Stomach (tissue), 19 donors: ENCODE measurements at places on chromosomes 1 and 21. TPM values are rescaled to one million over a fixed set of nuclear protein-coding genes. Genes with fewer than 3 reads are reported as not detected.
A peak's percentile ranks its signal among the peaks of the same experiment; 100 is the strongest.

Gene KRTAP10-6
- total RNA-seq, result not detected

Gene IL20
- total RNA-seq, result not detected

Gene SPATA17
- total RNA-seq, result not detected

Gene TRIM58
- total RNA-seq, result not detected

Gene RGSL1
- not detected for total RNA-seq

Gene MPL
- total RNA-seq, result not detected

Gene OR14K1
- total RNA-seq, result not detected

Gene CRABP2
- total RNA-seq, result not detected

Gene FCER1G
- total RNA-seq, result 27.0 TPM

Gene AGBL4
- total RNA-seq, result not detected

Gene LCK
- total RNA-seq, result 1.8 TPM

Gene GPATCH3
- total RNA-seq, result 8.4 TPM

Gene ANKRD45
- not detected for total RNA-seq

Gene LIN28A
- not detected for total RNA-seq

Gene CLDN17
- not detected for total RNA-seq

- DNase-seq, result peak; percentile 44
Measured at GRCh38 chr1:246579818-246580217, 13.6 kb downstream of the CNST start.

GRCh38 chr1:53572065-53572814 lies 113.0 kb downstream of the DMRTB1 start:
- DNase-seq, result no peak

GRCh38 chr1:246091477-246091876 lies 415.6 kb downstream of the SMYD3 start:
- no peak for DNase-seq

GRCh38 chr1:51282605-51283004 lies 46.5 kb downstream of the RNF11 start:
- no peak for DNase-seq

- no peak for DNase-seq
Measured at GRCh38 chr1:152759453-152760173, 1.8 kb downstream of the KPRP start.

GRCh38 chr1:224774378-224774777 lies 155.1 kb upstream of the DNAH14 start:
- DNase-seq, result no peak

GRCh38 chr1:20151906-20152598 lies 12.9 kb downstream of the PLA2G2F start:
- DNase-seq, result peak; percentile 84

DNA sequence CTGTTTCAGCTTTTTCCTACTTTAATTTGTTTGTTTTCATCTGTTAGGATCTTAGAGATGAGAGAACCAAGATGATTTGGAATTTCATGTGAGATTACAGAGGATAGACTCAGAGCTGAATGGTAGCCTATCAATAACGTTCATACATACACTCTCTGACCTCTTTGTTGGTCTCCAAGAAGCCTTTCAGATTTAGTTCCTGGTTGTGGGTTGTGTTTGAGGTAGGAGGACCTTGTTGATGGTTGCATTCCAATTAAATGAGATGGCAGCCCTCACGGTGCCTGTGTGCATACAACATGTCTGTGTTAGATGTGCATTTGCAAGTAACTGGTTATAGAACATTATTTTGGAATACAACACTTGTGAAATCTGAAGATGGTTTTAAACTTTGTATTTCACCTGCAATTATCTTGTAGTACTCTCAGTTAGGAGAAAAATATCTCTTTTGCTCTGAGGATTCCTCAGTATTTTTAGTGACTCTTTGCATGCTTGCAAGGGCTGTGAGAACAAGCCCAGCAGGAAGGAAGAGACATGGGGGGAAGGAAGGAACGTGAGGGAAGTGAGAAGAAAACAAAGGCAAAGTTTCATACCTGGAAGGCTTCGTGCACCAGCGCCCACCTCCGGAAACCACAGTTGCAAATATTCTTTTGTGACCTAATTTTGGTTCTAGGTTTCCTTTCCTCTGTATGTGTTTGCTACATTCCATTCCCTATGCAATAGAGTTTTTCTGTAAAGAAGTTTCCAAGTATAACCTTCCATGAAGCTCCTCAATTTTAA lies 291.8 kb downstream of the DISC1 start:
- DNase-seq, result no peak

GRCh38 chr1:167362638-167363037 lies 142.0 kb downstream of the POU2F1 start:
- no peak for DNase-seq

GRCh38 chr1:220563564-220563963 lies 35.6 kb downstream of the MARK1 start:
- DNase-seq, result no peak

DNA sequence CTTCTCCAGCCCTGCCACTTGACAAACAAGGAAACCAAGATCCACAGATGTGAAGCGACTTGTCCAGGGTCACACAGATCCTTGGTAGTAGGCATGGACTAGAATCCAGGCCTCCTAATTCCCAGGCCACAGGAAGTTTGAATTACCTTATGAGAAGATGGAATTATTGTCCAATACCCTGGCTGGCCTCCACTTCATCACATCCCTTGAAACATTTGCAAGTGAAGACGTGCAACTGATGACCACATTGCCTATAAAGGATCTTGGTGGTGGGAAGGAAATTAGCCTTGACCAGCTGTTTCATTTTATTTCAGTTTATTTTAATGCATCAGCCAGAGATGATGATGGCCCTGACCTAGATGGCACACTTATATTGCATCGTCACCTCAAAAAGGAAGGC lies 165.8 kb upstream of the CAMK1G start:
- DNase-seq, result no peak

- peak; percentile 54 for DNase-seq
Measured at GRCh38 chr1:156858959-156859522, at the start of gene INSRR. INSRR (minus strand) TSS chr1:156859117; CDS start chr1:156858621, 496 bp downstream.

GRCh38 chr1:30307182-30307581 lies 416.2 kb downstream of the MATN1 start:
- DNase-seq, result no peak

DNA sequence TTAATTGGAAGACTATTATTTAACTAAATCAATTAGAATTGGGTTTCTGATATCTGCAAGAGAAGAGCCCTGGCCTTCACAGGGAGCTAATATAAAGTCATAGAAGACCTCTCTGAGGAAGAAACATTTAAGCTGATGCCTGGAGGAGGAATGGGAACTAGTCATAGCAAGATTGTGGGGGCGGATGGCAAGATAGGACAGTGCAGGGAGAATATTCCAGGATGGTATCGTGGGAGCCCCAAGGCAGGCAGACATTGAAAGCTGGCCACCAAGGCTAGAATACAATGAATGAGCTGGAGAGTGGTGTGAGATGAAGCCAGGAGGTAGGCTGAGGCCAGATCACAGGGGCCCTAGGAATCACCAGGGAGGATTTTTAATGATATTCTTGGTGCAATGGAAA lies 20.8 kb upstream of the MYSM1 start:
- no peak for DNase-seq

GRCh38 chr1:182118851-182119250 lies 57.3 kb upstream of the ZNF648 start:
- no peak for DNase-seq

DNA sequence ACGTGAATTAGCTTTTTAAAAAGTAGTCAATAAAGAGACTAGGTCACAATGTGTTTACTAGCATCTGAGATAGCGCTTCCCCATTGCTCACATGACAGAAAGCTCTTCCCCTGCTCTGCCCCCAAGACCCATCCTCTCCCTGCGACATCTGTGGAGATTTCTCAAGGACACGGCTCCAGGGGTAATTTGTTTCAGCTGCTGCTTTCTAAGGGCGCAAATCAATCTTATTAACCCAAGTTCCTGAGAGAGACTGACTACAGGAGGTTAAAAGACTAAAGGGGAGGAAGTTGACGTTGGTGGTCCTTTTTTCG lies at the start of gene MYOCOS:
MYOCOS (plus strand) TSS at position 92 of the 311 bp plus-strand sequence. CDS start 1,641 bp downstream, outside the sequence.
- no peak for DNase-seq

GRCh38 chr1:229599218-229599954 lies 26.5 kb downstream of the TAF5L start:
- no peak for DNase-seq

- DNase-seq, result no peak
Measured at GRCh38 chr1:111813440-111814304, 58.0 kb downstream of the DDX20 start.

GRCh38 chr1:169327875-169328274 lies 39.7 kb downstream of the NME7 start:
- no peak for DNase-seq

GRCh38 chr1:63705078-63705477 lies 68.7 kb upstream of the ROR1 start:
- DNase-seq, result peak; percentile 56

DNA sequence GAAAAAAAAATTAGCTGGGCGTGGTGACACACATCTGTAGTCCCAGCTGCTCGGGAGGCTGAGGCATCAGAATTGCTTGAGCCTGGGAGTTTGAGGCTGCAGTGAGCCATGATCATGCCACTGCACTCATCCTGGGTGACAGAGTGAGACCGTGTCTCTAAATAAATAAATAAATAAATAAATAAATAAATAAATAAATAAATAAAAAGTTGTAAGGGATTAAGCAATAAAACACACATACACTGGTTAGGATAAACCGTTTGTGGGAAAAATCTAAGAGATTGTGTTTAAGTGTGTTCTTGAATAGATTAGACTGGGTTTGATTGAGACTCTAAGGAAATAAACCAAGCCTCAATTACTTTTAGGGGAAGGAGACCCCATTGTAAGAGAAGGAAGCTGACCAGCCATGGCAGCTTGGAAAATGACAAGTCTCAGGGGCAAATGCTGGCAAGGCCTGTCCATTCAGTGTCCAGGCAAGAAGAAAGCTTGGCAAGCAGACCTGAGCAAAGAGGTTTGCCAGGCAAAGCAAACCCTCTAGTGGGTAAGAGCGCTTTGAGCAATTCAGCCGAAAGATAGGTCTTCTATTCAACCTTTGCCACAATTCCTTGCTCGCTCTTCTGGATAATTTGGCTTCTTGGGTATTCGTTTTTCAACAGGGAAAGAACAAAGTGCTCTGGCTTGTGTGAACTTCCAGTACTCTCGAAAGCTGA lies 106.9 kb upstream of the SERBP1 start:
- no peak for DNase-seq

GRCh38 chr1:18580047-18580446 lies 50.6 kb upstream of the PAX7 start:
- DNase-seq, result no peak

DNA sequence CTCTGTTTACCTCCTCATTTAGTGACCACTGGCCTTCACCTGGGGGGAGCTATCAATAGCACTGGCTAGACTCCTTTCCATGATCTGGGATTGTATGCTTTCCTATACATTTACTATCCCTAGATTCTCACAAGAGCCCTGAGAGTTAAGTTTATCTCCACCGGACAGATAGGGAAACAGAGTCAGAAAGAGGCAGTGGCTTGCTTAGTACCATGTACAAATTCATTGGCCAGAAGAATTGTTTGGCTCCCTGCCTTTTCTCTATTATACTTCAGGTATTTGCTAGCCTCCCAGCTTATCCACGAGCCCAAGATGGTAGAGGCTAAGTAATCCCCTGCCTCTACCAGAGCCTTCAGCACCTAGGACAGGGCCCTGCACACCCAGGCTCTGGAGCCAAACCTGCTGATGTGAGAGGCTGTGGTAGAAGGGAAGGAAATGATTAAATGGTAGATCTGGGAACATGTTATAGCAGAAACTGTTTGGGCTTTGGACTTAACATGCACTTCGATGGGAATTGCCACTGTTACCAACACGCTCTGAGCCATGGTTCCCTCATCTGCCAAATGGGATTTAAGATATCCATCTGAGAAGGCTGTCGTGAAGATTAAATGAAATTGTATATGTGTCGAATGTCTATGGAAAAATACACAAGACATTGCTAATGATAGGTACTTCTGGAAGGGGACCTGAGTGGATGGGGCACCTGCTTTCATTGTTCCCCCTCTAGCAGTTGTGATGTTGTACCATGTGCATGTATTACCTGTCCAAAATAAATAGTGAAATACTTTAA lies 3.1 kb upstream of the BLACAT1 start:
- DNase-seq, result no peak

DNA sequence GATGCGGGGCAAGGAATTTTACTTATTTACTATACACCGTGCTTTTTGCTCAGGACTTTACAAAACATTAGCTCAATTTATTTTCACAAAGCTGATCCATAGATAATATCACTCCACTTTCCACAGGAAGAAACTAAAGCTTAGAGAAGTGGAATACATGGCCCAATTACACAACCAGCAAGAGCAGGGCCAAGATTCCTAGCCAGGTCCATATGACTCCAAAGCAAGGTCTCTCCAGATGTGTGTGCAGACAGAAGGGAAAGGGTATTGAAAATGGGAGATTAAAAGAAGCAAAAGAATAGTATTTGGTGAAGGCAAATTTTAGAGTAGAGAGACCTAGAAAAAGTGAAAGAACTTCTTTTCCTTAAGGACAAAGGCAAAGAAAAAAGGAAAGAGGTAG lies 30.4 kb downstream of the RGS8 start:
- no peak for DNase-seq

GRCh38 chr1:63828322-63829044 lies 54.7 kb downstream of the ROR1 start:
- DNase-seq, result no peak

DNA sequence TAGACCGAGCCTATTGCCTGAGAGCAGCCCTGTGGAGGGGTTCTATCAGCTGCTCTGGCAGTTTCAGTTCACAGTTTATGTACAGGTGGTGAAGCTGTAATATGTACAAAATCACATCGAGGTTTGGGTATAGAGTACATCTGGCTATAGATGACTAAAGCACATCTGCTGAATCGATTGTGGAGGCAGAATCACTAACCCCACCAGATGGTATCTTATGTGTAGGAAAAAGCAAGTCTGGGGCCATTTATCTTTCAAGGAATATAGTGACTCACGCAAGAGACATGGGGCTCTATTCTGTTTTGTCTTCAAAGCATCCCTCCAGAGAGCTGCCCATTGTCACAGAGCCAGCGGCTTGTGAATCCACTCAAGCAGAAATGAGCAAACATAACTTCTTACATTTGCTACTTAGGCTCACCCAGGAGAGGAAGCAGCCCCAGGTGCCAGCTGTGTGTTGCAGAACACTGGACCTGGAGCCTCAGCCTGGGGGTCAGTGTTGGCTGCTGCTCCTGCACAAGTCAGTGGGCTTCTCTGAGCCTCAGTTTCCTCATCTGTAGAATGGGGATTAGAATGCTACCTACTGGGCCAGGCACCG lies 21.3 kb downstream of the MIIP start:
- DNase-seq, result no peak

GRCh38 chr21:39564200-39564599 lies 48.5 kb upstream of the B3GALT5 start:
- peak; percentile 72 for DNase-seq
